SJSA1 (cell line): ENCODE measurements at places on chromosomes 4 and X.

GRCh38 chr4:9919047-9919446 is 102.2 kb downstream of the SLC2A9 start:
- no peak for DNase-seq

DNA sequence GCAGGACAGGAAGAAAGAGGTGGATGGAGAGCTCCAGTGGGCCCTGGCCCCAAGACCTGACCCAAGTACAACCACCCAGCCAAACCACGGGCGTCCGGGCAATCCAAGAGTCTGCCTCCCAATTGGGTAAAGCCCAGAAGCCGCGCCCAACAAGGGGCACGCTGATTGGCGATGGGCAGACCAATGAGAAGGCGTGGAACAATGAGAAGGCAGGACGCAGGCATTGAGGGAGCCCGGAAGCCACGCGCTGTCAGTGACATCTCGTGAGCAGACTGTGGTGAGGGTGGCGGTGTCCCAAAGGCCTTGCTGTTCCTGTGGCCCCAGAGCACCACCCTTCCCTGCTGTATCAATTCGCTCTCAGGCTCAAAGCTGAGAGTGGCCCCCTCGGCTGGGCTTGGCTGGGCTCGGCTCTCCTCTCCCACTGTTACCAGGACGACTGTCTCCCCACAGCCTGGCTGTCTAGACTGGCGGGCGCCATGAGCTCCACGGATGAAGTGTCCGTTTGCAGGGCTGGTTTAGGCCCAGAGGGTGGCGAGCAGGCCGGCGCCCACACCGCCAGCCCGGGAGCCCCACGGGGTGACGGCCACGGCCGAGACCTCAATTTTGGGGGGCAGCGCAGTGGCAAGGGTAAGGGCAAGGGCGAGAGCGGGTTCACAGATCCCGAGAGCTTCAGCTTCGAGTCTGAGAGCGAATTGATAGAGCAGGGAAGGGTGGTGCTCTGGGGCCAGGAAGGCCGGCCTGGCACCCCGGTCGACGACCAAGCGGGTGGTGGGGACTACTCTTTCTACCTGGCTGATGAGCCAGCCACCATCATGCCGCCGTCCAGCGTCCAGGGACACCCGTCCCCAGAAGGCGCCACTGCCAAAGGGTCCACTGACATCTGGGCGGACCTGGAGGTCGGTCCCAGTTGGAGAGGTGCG is at the start of gene LOC101059915:
Gene LOC101059915 (plus strand): TSS at position 219 of the 920 bp plus-strand sequence.
- DNase-seq = peak; percentile 27

- DNase-seq = no peak
Observed at GRCh38 chr4:19358015-19358414, 893.7 kb upstream of the SLIT2 start.

- DNase-seq = no peak
Observed at GRCh38 chr4:161829591-161829990, 334.2 kb downstream of the FSTL5 start.

DNA sequence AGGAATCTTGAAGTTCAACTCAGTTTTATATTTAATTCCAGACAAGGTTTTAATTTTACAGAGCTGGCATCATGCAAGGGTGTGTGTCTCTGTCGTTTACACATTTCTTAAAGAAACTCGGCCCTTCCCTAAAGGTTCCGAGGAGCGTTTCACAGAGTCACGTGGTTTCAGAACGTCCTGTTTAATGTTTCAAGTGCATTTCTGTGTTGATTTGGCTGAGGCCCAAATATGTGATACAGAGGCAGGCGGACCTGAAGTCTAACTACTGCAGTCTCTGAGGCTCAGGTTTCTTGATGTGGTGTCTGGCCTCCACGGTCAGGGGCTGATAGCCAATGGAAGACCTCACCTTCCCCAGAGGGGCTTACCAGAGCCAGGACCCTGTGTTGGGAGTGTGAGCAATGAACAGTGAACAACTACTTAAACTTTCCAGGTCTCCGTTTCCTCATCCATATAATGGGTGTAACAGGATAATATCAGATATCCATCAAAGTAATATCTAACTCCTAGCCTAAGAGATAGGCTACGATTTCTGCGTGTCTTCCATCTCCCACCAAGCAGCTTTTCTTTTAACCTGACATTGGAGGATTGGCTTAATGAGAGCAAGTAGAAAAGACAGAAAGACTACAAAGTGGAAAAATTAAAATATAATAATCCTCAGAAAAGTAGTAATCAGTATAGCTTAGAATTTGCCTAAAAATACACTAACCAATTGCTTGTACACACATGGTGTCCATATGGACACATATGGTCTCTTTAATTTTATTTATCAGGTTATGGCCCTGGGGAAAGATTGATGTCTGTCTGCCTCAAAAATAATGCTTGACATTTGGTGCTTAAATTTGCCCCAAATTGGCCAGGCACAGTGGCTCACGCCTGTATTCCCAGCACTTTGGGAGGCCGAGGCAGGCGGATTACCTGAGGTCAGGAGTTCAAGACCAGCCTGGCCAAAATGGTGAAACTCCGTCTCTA is 50.0 kb upstream of the TRIM2 start:
- DNase-seq = peak; percentile 50

DNA sequence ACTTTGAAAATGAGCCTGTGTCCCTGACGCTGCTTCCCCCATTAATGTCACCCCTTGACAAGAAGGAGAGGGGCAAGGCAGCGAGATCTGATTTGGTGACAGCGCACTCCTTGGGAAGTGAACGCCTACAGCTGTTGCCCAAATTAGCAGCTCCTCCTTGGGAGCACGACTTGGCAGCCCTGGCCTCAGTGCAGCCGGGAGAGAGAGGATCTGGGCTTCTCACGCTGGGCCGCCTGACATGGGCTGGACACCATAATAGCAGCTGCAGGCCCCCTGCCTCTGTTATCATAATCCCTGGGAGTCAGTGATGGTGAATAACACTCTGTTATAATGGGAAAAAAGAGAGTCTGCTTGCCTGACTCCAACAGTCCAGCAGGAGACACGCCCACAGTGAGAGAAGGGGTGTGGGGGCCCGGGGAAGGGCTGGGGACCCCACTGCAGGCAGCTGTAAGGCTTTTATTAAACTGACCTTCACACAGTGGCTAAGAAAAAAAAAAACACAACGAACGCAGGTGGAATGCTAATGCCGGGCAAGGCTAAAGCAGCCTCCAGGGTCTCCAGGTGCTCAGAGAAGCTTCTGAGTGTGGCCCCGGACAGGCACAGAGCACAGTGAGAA is 73.3 kb downstream of the PSAPL1 start:
- no peak for DNase-seq

DNA sequence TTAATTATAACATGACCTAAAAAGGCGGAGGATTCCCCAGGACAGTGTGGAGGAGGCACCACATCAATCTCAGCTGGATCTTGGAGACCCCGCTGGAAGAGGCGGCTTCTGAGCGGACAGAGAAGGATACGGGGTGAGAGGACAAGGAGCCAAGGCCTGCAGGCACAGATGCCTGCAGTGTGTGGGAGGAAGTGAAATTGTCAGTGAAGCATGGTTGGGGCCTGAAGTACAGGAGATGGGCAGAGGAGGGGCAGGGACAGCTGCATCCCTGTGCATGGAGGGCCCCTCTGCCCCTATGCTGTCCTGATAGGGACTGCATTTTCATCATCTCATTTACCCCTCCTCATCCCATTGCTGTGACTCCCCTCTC is 1.7 kb upstream of the SLC2A9 start:
- DNase-seq = no peak

DNA sequence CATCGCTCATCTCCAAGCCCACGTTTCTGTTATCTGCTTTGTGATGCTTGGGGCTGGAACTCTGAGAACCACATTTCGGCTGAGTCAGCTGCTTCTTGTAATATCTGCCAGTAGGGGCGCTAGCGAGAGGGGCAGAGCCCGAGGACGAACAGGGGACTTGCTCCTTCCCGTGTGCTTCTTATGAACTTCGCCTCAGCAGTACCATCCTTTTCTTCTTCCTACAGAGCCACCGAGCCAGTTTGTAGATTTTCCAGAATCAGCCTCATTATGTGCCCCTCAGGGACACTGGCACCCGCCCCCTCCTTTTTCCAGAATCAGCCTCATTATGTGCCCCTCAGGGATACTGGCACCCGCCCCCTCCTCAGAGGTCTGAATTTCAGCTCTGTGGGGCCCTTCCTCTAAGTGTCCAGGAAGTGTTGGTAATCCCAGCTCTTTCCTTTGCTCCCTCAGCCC is 441.7 kb upstream of the RASGEF1B start:
- peak; percentile 54 for DNase-seq

- no peak for DNase-seq
Observed at GRCh38 chrX:37692918-37693317, 7.3 kb downstream of the XK start.

- no peak for DNase-seq
Observed at GRCh38 chr4:147957446-147957845, 225.6 kb downstream of the ARHGAP10 start.

DNA sequence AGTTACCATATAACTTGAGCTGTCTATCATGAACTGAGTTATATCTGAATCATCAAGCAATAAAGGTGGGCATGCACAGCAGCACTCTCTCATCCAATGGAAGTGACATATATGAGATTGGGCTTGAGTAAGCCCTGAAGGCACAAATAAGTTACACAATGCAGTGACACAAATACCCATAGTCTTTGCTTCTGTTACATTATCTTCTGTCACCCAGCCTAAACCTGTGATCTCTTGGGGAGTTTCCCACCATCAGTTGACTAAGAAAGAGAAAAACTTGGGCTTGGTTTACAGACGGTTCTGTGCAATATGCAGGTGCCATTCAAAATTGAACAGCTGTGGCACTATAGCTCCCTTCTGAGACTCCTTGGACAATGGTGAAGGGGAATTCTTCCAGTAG is 138.8 kb upstream of the IL15 start:
- DNase-seq = no peak

DNA sequence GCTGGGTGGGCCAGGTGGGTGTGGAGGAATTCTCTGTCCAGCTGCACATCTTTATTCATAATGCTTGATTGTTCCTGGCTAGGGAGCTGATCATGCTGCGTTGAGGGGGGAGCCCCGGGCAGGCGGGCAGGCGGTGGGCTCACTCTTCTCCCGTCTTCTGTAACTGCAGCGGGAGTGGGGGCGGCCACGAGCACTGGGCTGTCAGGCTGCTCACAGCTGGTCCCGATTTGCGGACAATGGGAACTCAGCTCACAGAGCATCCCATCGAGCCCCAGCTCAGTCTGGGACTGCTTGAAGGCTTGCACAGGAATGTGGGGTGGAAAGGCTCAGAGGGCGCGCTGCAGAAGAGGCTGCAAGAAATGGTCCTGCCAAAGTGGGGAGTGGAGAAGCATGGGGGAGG is 63.8 kb downstream of the EFNB1 start:
- no peak for DNase-seq

DNA sequence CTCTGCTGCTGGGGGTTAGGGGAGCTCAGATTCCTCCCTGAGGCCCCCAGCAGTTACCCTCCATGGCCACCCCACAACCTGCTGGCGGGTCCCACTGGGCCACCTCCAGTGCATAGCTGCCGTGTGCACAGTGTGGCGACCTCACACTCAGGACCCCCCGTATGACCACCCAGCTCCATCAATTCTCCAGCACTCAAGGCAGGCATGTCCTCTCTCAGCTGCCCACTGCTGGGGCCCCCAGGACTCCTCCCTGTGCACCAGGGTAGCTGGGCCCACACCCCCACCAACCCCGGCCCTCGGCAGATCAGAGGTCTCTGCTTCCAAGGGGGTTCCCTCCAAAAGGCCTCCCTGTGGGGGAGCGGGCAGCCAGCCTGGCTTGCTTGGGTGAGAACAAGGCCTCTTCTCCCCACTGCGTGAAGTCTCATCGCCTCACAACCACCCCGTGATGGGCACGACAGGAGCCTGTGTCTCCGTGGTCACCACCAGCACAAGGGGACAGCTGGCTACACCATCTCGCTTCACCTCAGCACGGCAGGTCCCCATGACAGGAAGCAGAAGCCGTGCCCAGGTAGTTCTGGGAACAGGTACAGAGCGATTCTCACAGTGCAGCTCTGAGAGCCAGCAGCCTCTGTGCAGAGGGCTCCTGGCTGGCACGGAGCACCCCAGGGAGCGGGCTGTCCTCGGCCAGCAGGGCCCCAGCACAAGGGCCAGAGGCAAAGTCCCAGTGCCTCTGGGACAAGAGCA is 4.6 kb upstream of the HAUS3 start:
- no peak for DNase-seq

GRCh38 chr4:103934178-103934789 is 214.5 kb upstream of the TACR3 start:
- no peak for DNase-seq

GRCh38 chrX:9235722-9236121 is 201.8 kb upstream of the FAM9B start:
- no peak for DNase-seq

GRCh38 chrX:10841579-10841978 is 221.2 kb upstream of the MID1 start:
- DNase-seq = no peak

- no peak for DNase-seq
Observed at GRCh38 chr4:112560084-112560483, 44.1 kb upstream of the NEUROG2 start.

GRCh38 chr4:184102927-184103326 is 114.7 kb downstream of the ENPP6 start:
- no peak for DNase-seq

DNA sequence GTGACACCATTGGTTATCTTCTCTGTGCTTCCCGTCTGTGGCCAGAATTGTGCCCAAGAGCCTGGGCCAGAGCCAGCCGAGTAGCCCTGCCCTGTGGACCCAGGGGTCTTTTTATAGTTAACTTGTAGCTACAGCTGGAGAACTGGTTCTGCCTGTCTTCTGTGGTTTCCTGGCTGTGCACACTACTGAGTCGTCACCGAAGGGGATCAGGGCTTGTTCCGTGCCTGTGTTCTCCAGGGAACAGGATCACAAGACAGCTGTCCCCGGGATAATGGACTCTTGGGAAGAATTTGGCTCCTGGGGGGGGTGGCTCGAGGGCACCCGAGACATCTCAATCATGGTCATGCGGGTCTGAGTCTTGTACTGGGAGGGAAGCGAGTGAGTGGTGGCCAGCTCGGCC is 22.1 kb upstream of the OPN1LW start:
- no peak for DNase-seq

DNA sequence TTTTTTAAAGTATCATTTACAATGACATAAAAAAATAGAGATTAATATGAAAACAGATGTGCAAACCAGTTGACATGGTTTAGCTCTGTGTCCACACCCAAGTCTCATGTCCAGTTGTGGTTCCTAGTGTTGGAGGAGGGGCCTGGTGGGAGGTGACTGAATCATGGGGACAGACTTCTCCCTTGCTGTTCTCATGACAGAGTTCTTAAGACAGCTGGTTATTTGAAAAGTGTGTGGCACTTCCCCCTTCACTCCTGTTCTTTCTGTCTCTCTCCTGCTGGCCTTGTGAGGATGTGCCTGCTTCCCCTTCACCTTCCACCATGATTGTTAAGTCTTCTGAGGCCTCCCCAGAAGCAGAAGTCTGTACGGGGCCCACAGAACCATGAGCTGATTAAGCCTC is 23.8 kb downstream of the CNOT6L start:
- DNase-seq = no peak

GRCh38 chr4:165476214-165477098 is 97.6 kb downstream of the CPE start:
- no peak for DNase-seq

GRCh38 chr4:153081006-153081580 is 123.2 kb upstream of the TRIM2 start:
- no peak for DNase-seq

- DNase-seq = no peak
Observed at GRCh38 chr4:11367371-11367770, 61.3 kb downstream of the HS3ST1 start.
